ENCODE measurements at places on chromosomes 6 and 20.

DNA sequence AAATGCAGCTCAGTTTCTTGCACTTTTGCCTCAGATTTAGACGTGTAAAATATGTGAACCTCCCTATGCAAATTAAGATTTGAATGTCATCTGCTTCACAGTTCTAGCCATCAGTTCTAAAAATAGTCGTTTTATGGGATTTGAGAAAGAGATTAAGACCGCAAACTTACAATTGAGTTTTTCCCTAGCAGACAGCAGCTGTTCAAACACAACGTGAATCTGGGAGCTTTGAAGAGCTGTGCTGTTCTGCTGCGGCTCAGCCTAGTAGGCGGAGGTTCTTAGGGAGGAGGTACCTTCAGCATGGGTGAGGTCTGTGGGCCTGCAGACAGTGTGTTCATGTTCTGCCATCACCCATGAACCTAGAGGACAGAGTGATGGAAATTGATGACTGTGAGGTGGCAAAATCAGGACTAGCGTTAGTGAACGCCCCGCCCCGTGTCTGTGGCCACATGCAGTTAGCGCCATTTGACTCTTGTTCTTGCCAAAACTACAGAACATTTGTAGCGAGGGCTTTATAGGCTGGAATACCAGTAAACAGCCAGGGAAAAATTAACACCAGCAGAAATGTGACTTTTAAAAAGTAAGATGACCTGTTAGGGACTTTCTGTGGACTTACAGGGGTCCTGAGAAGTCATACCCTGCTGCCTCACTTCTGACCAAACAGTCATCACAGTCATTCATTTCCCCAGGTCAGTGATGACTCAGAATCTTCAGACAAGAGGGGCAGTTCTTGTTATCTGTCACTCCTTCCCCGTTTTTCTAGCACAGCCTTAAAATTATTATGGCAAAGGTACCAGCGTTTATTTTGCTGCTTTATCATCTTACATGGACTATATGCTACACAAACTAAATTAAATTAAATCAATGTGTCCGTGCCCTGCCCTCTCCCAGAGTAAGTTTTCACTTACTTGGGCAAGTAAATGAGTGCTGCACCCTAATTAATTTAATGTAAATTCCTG, 84.3 kb upstream of the TMEM181 start:
- DNase-seq, result no peak

DNA sequence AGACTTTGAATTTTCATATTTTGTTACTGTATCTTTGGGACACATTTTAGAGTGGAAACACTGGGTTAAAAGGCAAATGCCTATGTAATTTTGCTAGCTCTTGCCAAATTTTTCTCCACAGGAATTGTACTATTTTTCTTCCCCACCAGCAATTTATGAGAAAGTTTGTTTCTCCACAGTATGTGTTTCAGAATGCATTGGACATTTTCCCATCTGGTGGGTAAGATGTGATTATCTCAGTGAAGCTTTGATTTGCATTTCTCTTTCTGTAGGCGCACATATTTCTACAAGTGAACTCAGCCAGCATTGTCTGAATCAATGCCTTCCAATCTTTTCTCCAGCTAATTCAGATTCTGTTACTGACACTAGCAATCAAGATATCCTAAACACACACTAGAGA, 157.8 kb downstream of the RCAN2 start:
- no peak for DNase-seq

DNA sequence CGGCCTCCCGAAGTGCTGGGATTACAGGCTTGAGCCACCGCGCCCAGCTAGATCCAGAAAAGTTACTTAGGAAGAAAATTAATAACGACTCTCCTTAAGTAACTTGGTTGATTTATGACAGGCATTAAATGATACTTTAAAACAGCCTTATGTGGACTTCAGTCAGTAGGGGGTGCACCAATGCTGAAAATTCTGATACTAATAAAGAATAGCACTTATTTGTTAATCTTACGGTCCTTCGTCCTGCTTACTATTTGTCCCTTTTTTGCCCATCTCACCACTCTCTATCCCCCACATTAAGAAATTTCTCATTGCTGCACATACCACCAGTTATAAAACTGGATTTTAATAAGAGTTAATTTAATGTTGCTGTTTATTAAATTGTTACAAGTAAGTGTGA, 12.7 kb upstream of the PRELID3B start:
- no peak for DNase-seq

DNA sequence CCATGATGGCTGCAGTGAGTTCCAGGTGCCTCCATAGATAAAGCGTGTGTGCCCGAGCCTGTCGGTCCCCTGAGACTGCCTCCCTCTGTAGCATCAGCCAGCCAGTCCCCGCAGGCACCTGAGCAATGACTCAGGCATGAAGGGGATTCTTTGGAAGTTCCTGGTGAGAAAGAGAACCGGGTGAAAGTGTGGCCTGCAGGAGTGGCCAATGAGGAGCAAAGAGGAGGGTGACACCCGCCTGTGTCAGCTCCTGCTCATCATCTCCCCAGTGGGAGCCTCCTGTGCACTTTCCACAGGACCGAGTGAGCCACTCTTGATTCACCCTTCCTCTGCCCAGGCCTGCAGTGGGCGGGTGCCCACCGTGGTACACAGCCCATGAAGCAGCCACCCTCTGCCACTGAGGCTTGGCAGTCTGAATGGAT, 71.2 kb upstream of the PTPN1 start:
- DNase-seq, result no peak

- DNase-seq, result peak; percentile 70
These were observed 1.2 kb downstream of the DDR1 start for GRCh38 chr6:30885481-30885998.

DNA sequence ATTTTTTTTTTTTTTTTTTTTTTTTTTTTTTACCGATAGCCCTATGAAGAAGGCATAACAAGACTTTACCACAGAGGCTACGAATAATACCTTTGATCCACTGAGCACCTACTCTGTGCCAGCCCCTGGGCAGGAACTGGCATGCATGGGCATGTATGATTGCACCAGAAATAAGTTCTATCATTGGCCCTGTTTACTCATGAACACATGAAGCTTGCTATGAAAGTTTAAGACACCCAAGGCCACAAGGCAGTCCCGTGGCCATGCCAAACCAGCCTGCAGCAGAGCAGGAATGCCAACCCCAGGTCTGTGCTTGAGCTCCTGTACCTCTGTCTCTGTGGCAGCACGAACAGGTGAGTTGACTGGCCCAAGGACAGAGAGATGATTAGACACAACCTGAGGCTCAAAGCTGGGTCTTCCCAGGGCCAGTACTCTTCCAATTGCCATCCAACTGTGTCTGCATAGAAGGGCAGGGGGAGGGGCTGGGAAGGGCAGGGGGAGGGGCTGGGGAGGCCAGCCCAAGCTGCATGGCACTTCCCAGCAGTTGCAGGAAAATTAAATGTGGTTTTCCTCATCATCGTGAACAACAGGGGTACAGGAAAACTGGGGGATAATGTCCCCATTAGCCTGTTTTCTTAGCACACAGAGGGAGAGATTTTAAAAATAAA, 63.5 kb downstream of the LRFN2 start:
- no peak for DNase-seq

DNA sequence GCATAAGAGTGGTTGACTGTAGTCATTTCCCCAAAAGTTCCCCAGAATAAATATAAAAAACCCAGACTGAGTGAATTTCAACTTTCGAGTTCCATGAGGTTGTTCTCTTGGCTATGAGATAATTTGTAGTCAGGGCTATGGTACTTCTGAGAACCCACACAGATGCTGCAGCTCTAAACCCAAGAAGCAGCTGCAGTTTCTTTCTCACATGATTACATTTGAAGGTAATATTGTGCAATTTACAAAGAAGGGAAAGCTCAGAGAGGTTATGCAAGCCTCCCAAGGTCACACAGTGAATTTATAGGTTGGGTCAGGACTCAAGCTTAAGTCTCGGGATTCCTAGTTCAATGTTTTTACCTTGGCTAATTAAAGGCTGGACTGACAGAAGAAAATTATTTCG, 29.7 kb upstream of the CD93 start:
- DNase-seq, result no peak

DNA sequence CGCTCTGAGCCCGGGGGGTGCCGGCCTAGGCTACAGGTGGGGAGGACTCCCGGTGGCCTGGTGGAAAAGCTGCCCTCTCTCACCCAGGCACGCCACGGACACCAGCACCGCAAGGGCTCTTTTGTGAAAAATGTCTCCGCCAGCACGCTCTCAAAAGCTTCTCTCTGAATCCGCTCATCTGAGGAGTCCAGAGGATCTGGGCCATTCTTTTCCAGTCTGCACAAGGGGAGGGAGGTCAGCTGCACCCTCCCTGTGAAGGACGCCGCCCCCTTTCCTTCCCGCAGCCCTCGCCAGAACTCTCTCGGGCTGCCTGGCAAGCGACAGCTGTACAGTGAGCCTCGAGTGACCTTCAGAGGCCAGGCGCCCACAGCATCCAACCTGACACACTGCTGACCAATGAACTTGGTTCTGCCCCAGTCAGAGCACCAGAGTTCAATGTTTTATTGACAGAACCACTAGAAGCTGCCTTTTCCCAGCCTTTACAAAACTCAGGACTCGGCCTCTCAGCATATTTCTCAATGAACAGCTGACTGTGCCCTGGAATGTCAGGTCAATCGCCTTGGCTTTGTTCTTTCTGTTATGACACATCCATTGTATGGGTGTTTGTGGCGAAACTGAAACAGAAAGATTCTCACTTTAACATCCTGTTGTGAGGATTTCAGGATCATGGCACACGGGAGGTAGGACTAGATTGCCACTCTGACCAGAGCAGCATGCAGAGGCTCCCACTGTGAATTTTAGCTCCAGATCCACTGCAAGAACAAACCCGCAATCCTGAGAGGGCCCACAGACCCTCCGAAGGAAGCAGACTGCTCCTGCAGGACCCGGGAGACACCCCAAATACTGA, 26.7 kb downstream of the SERPINB9 start:
- DNase-seq, result peak; percentile 100

- no peak for DNase-seq
These were observed 137.9 kb downstream of the QRSL1 start for GRCh38 chr6:106767271-106767670.

DNA sequence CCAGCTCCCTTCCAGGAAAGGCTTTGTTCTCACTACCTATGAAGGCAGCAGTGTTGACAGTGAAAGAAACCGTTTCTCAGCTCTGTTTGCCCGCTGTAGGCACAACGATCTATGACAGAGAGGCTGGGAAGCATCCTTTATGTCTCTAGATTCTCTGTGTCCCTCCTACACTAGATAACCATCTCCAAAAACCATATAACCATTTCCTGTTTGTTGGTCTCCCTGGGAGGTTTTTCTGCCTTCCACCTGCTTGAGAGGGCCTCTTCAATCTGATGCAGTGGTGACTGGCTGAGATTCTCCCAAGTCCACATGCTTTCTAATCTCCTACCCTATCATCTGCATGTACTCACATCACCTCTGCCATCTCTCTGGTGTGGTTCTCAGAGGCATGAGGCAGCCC, 32.0 kb upstream of the TMEM217 start:
- DNase-seq, result no peak

GRCh38 chr20:2065099-2065498, 36.5 kb upstream of the STK35 start:
- DNase-seq, result no peak

DNA sequence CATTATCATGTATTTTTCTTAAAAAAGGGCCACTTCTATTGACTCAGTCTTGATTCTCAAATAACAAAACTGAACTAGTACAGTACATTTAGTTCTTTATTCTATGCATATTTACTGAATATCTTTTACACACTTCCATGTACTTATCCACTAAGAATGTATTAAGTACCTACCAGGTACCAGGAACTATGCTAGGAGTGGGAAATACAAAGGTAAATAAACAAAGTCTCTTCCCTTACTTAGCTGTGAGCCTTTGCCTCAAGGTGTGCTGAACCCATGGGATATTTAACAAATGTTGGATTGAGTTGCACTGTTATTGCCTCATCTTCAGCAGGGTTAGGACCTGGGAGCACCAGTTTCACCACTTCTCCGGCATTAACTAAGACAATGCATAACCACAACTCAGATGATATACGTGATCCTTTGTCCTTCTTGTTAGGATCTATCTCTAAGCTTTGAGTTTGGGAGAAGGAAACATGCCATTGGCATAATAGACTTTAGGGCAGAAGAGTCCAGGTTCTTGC, 533.9 kb downstream of the TFAP2B start:
- no peak for DNase-seq

DNA sequence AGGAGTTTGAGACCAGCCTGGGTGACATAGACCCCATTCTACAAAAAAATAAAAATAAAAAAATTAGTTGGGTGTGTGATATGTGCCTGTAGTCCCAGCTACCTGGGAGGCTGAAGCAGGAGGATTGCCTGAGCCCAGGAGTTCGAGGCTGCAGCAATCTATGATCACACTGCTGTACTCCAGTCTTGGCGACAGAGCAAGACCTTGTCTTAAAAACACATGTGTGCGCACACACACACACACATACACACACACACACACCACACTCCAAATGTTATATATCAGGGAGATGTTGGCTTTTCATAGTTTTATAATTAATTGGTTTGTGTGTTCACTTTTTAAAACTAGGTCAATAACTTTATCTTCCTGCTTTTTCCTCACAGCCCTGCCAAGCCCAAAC, 110.5 kb downstream of the RTN4IP1 start:
- DNase-seq, result no peak

- no peak for DNase-seq
These were observed 149.3 kb downstream of the CFAP61 start for GRCh38 chr20:20201639-20202038.

DNA sequence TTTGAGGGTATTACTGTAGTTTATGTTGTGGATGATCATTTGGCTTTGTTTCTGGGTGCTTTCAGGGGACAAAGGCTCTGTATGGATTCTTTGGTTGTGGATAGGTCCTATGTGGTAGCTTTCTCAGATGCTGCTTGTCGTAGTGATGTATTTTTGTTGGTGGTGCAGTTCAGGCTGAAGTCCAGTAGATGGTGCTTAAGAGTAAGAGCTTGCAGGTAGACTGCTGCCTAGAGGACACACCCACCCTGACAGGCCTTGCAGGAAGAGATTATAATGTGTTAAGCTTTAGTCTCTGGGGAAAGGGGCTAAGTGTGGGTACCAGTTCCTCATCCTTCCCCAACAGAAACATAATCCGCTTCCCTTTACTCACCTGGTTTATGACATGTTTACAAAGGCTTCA, 62.6 kb upstream of the ADGRB3 start:
- DNase-seq, result peak; percentile 62

GRCh38 chr6:122799916-122800686, 11.0 kb downstream of the SMPDL3A start:
- no peak for DNase-seq

DNA sequence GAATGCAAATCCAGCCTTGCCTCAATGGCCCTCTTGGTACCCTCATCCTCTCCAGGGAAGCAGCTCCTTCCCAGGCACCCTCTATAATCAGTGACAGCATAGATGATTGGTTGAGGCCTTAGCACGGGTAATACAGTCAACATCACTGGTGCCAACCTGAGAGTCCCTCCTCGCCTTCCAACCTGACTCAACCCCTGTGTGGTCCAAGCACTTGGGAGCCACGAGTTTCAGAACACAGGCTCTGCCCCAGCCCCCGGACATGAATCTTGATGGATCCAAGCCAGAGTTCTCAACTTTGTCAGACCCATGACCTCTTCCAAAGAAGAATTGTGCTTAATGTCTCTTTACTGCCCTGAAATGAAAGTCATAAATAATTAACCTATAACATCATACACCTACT, 213.9 kb downstream of the PREX1 start:
- DNase-seq, result no peak

- peak; percentile 36 for DNase-seq
These were observed 15.2 kb upstream of the SIRT5 start for GRCh38 chr6:13559251-13559650.

GRCh38 chr6:160398674-160399271, 50.6 kb downstream of the SLC22A3 start:
- DNase-seq, result no peak
